ENCODE measurements at places on chromosomes 4 and X.

DNA sequence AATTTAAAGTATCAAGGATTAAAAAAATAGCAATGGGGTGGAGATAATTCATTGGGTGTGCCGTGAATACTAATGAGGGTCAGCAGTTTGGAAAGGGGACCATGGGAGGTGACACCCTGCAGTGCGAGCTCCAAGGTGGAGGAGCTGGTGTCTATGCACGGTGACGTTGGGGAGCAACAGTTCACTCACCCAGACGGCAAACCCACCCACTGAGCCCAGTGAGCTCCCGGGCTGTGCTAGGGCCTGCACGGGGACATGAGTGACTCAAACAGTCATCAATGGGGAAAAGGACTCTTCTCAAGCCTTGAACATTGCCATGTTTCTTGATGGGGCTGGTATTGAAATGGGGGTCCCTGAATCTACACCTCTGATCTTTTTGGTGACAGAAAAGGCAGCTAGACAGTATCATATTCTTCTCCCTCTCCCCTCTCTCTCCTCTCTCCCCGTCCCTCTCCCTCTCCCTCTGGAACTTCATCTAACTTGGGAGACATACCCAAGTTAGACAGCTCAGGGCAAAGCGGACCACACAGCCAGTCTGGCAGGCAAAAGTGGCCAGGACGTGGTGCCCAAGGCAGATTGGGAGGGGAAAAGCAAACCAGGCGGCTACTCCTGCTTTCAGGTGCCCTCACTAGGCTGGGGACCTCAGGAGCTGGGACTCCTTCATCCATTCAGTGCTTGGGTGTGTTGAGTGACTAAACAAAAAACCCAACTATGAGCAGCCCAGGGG is 26.3 kb upstream of the PPP2R2C start:
- DNase-seq = no peak

GRCh38 chrX:17585006-17585405 is 152.3 kb upstream of the SCML1 start:
- no peak for DNase-seq

GRCh38 chr4:140094438-140095420 is 59.3 kb downstream of the MAML3 start:
- DNase-seq = peak; percentile 57

DNA sequence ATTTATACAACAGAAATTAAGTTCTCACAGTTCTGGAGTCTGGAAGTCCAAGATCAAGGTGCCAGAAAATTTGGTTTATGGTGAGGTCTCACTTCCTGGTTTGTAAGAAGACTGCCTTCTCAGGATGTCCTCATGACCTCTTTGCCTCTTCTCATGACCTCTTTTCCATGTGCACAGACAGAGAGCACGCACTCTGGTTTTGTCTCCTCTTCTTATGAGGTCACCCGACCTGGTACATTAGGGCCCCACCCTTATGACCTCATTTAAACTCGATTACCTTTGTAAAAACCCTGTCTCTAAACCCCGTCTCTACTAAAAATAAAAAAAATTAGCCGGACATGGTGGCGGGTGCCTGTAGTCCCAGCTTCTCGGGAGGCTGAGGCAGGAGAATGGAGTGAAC is 155.9 kb downstream of the KIT start:
- no peak for DNase-seq

GRCh38 chr4:24321616-24322015 is 262.7 kb downstream of the DHX15 start:
- DNase-seq = no peak

GRCh38 chrX:24316111-24316510 is 2.2 kb upstream of the SUPT20HL2 start:
- DNase-seq = no peak

- no peak for DNase-seq
These were observed 33.2 kb downstream of the NPY2R start for GRCh38 chr4:155241664-155242063.

- DNase-seq = no peak
These were observed 92.3 kb downstream of the KCNIP4 start for GRCh38 chr4:21856301-21856700.

GRCh38 chrX:17046478-17047097 is 100.1 kb downstream of the REPS2 start:
- DNase-seq = peak; percentile 10

- no peak for DNase-seq
These were observed 37.8 kb upstream of the EXOC1L start for GRCh38 chr4:55781812-55782211.

DNA sequence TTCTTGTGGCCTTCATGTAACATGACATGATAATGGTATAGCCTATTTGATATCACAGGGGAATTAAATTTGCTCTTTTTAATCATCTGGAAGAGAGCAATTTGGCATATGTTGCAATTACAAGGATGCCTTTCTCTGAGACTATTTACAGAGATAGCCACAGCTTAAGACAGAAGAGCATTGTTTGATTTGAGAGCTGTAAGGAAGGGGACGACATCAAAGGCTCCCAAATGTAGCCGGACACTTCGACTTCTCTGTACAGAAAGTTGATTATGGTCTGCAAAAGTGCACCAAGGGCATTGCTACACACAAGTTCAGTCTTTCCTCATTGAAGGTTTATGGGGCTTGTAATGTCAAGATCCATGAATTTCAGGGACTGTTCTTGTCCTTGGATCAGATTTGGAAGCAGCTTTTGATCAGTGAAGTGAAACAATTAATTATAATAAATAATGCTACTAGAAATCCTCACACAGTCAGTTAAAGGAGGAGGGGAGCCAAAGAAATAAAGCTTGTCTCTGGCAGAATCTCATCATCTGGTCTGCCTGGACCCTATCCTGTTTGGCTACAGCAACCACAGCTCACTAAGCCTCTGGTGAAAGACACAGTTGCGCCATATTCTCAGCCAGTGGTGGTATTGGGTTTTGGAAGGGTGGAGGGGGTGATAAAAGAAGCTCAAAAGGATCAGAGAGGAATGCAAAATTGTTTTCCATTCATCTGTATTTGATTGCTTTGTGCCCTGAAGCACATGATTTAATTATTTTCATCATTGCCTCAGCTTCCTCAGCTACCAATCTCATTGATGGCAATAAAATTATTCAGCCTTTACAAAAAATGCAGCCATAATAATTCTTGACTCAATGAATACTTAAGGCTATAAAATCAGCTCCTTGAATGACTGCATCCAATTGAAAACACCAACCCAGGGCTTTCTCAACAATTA is 654.3 kb upstream of the LCORL start:
- DNase-seq = no peak

GRCh38 chr4:177304094-177304493 is 5.6 kb upstream of the NEIL3 start:
- DNase-seq = no peak

- DNase-seq = peak; percentile 24
These were observed 73.1 kb downstream of the QRFPR start for GRCh38 chr4:121307445-121308327.

GRCh38 chrX:120514236-120514635 is 45.1 kb upstream of the LAMP2 start:
- DNase-seq = no peak

GRCh38 chrX:13077168-13077567 is 32.7 kb upstream of the FAM9C start:
- no peak for DNase-seq

DNA sequence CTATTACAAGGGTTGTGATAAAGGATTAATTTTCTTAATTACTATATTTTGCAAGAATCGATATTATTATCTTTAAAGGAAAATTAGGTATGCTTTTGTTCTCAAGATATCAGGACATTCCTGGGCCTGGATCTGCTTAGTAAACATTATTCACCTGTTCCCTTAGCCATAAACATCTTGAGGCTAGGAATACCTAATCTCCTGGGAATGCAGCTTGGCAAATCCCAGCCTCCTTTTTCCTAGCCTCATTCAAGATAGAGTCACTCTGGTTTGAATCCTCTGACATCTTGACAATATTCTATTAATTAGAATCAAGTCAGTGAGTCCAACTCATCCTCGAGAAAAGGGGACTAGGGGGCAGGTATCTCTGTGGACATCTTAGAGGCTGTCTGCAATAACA is 327.1 kb downstream of the STIM2 start:
- DNase-seq = no peak

GRCh38 chrX:116449156-116449555 is 12.8 kb downstream of the SLC6A14 start:
- DNase-seq = no peak

- no peak for DNase-seq
These were observed 176.4 kb upstream of the FMR1 start for GRCh38 chrX:147735364-147735763.

GRCh38 chr4:147948336-147948735 is 216.4 kb downstream of the ARHGAP10 start:
- no peak for DNase-seq
